Activated T-cell treated with anti-CD3 and anti-CD28 coated beads, Interleukin-2, amount 50 U/mL, for 1 hour (primary cell): ENCODE measurements at places on chromosomes 13 and 19.
A peak's percentile ranks its signal among the peaks of the same experiment; 100 is the strongest.

DNA sequence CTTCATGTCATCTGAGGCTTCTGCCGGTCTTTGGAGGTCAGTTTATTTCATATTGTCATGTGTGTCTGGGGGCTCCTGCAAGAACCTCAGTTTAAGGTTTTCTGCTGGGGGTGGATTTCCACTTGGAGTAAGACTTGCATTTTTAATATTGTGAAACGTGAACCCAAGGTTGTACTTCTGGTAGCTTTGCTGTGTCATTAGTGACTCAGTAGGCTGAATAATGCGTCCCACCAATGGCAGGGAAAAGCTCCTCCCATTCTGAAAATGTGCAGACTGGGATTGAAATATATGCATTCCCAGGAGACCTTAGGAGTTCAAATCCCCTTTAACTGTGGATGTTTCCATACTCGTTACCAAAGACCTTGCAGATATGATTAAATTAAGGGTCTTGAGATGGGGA, 46.2 kb downstream of the ING1 start:
- no peak for DNase-seq

GRCh38 chr13:71661921-71662320, 205.1 kb downstream of the DACH1 start:
- DNase-seq: no peak

DNA sequence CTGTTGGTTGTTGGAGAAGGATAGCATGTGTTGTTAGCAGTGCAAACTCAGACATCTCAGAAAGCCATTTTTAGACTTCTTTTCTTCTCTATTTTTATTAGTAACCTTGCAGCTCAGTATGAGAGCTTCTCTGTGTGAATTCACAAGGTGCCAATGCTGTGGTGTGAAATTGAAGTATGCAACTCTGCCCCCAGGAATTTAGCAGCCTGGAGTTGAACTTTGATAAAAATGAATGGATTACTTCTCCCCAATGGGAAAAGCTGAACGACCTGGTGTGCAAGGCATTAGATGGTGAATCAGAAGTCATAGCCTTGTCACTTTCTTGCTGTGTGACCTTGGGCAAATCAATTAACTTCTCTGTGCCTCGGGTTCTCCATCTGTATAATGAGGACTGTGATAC, 512.3 kb upstream of the PCDH9 start:
- no peak for DNase-seq

GRCh38 chr13:26601669-26602068, 44.2 kb downstream of the WASF3 start:
- no peak for DNase-seq

- no peak for DNase-seq
Observed at GRCh38 chr13:23655321-23655720, 85.1 kb downstream of the TNFRSF19 start.

GRCh38 chr19:41796362-41796761, at the start of gene CEACAM3:
Gene CEACAM3, plus strand, starts transcription at chr19:41796587. Its CDS starts 91 bp downstream, at chr19:41796678.
- DNase-seq: no peak

- no peak for DNase-seq
Observed at GRCh38 chr13:31322026-31322425, 122.3 kb downstream of the B3GLCT start.

DNA sequence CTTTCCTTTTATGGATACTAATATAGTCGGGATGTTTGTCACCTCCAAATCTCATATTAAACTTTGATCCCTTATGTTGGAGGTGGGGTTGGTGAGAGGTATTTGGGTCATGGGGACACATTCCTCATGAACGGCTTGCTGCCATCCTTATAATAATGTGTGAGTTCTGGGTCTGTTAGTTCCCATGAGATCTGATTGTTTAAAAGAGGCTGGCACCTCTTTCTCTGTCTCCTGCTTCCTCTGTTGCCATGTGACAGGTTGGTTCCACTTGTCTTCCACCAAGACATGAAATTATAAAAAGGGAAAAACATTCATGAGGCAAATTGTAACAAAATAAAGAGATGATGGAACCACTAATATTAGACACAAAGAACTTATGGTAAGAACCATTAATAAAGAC, 107.8 kb upstream of the ATXN8OS start:
- no peak for DNase-seq

DNA sequence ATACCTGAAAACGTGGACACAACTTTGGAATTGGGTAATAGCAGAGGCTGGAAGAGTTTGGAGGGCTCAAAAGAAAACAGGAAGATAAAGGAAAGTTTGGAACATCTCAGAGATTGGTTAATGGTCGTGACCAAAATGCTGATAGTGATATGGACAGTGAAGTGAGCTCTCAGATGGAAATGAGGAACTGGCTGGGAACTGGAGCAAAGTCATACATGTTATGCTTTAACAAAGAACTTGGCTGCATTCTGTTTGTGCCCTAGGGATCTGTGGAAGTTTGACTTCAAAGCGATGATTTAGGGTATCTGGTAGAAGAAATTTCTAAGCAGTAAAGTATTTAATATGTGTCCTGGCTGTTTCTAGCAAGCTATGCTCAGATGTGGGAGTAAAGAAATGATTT, 136.2 kb downstream of the DNAJC3 start:
- no peak for DNase-seq

GRCh38 chr19:43668406-43669109, 1.4 kb downstream of the PLAUR start:
- DNase-seq: peak; percentile 94
